ENCODE measurements at places on chromosomes 7 and 10.

- no peak for DNase-seq
These were observed at the start of gene TEX47 for GRCh38 chr7:88795553-88795952. Gene TEX47, minus strand, starts transcription at chr7:88795737. Its CDS starts 795 bp downstream, at chr7:88794942.

DNA sequence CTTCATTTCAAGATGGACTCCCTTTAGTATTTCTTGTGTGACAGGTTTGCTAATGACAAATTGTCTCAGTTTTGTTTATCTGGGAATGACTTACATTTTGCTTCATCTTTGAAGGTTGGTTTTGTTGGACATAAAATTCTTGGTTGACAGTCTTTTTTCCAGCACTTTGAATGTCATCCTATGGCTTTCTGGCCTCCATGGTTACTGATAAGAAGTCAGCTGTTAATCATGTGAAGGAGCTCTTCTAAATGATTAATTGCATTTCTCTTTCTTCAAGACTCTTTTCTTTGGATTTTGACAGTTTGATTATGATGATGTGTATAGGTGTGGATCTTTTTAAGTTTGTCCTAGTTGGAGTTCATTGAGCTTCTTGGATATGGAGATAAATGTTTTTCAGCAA, 26.9 kb upstream of the HHEX start:
- DNase-seq, result no peak

DNA sequence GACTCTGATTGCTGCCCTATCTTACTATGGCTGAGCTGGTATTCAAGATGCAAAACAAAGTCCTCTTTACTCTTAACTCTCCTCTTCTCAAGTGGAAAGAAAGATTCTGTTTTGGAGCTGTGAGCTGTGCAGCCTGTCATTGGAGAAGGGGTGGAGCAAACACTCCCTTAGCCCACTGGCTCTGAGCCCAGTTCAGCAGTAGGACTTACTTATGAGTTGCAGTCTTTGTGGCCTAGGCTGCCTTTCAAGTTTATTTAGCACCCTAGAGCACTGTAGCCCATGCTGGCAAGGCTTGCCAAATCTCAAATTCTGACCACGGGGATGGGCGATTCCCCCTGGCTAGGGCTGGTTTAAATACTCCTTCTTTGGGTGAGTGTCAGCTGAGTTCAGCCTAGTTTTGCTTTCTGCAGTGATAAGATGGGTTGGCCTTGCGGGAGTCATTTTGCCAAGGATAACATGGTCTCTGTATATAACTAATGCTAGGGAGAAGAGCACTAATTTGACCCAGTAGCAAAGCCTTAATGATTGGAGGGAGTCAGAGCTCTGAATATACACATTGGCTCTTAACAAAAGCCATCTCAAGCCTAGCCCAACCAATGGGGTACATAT, 110.2 kb downstream of the MYO3A start:
- DNase-seq, result no peak

DNA sequence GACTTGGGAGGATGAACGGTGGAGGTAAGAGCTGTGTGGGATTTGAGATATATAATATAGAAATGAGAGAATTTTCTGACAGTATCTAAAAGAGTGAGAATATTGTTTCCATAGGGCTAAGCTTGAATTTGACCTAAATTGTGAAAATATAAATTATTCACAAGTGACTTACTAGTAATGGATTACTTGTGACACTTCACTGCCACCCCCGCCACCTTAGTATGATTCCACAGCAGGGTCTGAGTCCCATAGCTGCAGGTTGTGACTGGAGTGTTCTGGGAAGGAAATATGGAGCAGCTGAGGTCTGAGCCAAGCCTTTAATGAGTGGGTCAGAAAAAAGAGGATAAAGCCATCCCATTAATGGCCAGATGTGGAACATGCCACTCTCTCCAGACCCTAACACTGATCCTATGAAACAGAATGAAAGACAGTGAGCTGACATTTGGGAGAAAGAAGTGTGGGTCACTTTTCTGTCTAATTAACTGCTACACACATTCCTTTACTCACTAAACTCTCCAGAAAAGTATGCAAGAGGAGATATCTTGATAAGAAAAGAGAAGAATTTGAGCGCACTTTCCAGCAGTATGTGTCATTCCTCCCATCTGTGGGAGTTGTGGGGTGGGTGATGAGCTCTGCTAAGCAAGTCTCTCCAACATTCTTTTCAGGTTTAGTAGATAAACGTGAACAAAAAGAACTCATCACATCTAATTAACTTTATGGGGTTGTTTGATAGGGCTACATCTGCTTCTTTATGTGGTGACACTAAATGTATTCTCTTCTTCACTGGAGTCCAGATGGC, 1193.4 kb downstream of the SORCS3 start:
- no peak for DNase-seq

- DNase-seq, result no peak
These were observed 396 bp upstream of the TAF5 start for GRCh38 chr10:103367379-103367781.

- DNase-seq, result no peak
These were observed 46.7 kb downstream of the TNS3 start for GRCh38 chr7:47535035-47535703.

- DNase-seq, result peak; percentile 46
These were observed 2.0 kb upstream of the HEPACAM2 start for GRCh38 chr7:93228302-93228701.

- no peak for DNase-seq
These were observed 71.5 kb downstream of the SLC35B4 start for GRCh38 chr7:134245253-134245652.

GRCh38 chr7:136869991-136870865, 1.8 kb downstream of the CHRM2 start:
- no peak for DNase-seq

DNA sequence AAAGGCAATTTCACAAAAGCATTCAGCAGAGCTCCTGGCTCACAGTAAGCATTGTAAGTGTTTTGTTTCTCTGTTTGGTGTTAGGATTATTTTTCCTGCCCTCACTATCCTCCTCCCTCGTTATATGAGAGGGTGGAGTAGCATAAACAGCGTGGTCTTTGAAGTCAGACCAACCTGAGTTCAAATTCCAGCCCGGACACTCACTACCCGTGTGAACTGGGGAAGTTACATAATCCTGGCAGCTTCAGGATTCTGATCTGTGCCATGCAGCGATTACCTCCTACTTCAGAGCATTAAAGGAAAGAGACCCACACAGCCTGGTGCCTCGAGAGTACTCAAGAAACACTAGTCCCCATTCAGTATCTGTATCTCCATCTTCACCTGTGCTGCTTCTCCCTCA, 386.5 kb downstream of the INHBA start:
- DNase-seq, result no peak

- DNase-seq, result no peak
These were observed 124.9 kb upstream of the HDAC9 start for GRCh38 chr7:18370633-18371032.

GRCh38 chr10:49028639-49029038, 86.7 kb downstream of the VSTM4 start:
- no peak for DNase-seq

DNA sequence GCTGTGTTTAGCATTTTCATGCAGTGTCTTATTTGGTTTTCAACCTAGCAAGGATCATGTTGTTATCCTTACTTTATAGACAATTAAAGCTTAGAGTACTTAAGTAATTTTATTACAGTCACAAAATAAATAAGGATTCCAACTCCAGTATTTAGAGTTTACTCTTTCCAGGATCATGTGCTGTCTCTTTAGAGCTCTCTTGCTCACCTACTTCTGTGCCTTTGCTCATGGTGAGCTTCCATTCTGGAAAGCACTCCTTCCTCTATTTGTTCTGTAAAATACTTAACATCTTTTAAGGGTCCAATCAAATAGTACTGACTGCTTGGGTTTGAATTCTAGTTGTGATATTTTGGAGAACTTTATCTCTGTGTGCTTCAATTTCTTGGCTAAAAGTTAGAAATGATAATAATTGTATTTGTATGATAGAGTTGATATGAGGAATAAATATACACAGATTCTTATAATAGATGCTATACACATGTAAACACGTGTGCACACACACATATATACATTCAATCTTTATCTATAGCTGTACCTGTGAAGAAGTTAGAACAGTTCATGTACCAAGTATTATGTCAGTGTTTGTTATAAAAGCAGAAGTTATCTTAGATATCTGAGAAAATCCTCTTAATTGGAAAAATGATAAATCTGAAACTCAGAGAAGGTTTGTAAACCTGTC, 18.2 kb upstream of the CALCR start:
- DNase-seq, result no peak
